ENCODE measurements at places on chromosomes 2 and 18.

DNA sequence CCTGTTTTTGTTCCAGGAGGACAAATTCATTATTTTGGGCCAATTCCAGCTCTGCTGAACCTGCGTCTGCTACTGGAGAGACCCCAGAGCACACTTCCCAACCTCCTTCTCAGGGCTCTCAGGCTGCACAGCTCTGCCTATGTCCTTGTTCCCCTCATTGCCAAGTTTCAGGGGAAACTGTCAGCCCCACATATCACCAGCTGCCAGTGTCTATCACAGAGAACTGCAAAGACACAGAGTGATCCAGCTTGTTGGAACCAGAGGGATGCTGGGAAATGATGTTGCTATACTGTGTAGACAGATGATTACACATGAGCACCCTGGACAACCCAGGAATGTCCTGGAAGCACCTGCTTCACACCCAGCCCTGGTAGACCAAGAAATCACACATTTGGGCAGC lies 67.4 kb upstream of the TMEM247 start:
- no peak for DNase-seq

- DNase-seq = no peak
These were observed 47.1 kb upstream of the CREB1 start for GRCh38 chr2:207482630-207483029.

GRCh38 chr2:65300134-65300760 lies 72.6 kb downstream of the ACTR2 start:
- no peak for DNase-seq

DNA sequence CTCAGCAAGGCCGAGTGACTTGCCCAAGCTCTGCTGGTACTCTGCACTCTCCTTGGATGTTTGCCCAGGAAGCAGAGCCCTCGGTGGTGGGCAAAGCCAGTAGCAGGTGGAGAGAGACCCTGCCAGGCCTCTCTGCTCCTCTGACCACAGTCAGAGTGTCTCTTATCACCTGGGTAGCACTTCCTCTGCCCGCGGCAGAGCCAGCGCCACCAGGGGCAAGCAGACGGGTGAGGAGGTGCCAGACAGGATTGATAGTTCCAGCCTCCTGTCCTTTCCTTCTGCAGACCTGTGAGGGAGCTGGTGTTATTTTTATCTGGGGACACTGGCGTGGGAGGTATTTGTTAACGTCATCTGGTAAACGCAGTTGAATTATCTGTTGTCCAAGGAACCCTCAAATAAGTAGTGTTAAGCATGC lies 152.9 kb downstream of the SMAD7 start:
- DNase-seq = no peak

GRCh38 chr2:42493468-42494354 lies at the start of gene KCNG3:
KCNG3 (minus strand) TSS chr2:42493982; CDS start chr2:42493501, 481 bp downstream.
- no peak for DNase-seq

DNA sequence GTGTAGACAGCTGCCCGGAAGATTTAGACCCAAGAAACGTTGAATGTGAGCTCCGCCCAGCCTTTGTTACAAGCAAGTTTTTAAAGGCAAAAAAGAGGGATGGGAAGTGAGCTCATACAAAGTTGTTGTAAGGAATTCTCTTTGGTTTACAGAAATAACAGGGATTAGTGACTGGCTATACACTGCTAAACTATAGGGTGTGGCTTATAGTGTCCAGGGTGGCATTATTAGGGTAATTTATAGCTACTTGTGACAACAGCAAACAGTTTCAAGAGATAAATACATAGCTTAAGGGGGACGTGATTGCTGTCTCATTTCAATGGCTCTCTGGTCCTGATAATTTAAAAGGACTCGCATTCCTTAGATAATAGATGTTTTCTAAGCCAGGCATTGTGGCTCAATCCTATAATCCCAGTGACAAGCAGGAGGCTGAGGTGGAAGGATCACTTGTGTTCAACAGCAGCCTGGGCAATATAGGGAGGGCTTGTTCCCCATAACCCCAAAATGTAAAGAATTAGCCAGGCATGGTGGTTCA lies 66.5 kb upstream of the TGIF1 start:
- no peak for DNase-seq

GRCh38 chr2:4098137-4098536 lies 394.8 kb downstream of the DCDC2C start:
- DNase-seq = no peak

GRCh38 chr2:69260666-69261065 lies 126.4 kb downstream of the GFPT1 start:
- DNase-seq = no peak

DNA sequence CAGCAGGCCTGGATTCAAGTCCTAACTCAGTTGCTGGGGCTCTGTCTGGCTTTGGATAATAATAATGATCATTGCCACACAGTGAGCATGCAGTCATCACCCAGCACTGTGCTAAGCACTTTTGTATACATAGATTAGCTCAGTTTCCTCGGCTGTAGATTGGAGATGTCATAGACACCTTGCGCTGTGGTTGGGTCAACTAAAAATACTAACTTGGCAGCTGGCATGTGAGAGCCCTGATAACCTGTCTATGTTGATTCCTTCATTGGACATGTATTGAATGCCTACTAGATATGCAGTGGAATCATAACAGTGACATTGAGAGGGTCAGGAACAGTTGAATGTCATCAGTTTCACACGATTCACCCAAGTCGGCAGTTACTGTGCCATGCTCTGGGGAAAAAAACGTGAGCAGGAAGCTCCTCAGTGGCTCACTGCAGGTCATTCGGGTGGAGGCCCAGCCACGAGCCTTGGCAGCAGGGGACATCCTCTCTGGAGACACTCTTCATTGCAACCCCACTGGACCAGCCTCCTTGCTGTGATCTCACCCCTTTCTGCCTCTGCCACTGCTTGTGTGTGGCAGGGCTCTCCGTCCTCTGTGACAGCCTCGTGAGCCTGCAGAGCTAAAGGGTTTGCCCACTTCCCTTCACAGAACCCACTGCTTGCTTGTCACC lies 85.3 kb downstream of the NPAS2 start:
- DNase-seq = no peak
